CD4-positive, alpha-beta T cell treated with Interleukin-21 for 1 hour (primary cell): ENCODE measurements at places on chromosomes 3 and 15.
A peak's percentile ranks its signal among the peaks of the same experiment; 100 is the strongest.

- no peak for DNase-seq
These were observed 717.9 kb upstream of the ALCAM start for GRCh38 chr3:104648823-104649222.

DNA sequence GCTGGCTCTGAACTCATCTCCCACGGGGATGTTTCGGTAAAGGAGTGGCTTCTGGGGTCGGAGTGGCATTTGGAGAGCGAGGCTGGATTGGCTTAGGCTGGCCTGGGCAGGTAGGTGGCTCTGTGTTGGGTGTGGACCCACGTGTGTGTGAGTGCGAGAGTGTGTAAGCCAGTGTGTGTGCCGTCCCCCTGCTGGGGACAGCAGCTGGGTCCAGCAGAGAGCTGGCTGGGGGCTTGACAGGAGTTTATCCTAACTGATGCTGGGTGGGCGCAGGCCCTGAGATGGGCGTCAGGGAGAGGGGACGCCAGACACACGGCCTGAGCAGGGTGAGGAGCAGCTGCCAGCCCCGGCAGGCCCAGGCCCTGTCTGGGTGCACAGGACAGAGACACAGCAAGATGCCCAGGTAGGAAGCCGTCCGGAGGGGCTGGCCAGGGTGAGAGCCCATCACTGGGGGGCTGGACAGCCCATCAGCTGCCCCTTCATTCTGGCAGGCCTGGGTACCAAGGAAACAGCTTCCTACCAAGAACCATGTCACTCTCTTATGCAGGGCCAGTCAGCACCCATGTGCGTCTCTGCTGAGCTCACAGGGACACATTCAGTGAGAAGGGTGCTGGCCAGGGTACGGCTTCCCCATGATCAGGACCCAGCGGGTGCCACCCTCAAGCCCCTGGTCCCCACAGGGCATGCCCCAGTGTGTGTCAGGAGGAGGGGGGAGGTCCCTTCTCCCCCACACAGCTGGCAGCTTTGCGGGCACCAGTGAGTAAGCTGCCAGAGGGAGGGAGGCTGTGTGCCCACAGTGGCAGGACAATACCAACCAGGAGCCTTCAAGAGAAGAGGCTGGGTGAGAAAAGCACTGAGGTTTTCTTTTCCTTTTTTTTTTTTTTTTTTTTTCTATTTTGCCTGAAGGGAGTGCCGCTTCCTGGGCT, 1.1 kb downstream of the PAK6 start:
- DNase-seq = no peak

GRCh38 chr15:62618432-62618831, 424.1 kb upstream of the TPM1 start:
- DNase-seq = no peak

- no peak for DNase-seq
These were observed 603.7 kb upstream of the ALCAM start for GRCh38 chr3:104763007-104763406.

GRCh38 chr3:48086705-48087104, 70.5 kb upstream of the MAP4 start:
- no peak for DNase-seq

DNA sequence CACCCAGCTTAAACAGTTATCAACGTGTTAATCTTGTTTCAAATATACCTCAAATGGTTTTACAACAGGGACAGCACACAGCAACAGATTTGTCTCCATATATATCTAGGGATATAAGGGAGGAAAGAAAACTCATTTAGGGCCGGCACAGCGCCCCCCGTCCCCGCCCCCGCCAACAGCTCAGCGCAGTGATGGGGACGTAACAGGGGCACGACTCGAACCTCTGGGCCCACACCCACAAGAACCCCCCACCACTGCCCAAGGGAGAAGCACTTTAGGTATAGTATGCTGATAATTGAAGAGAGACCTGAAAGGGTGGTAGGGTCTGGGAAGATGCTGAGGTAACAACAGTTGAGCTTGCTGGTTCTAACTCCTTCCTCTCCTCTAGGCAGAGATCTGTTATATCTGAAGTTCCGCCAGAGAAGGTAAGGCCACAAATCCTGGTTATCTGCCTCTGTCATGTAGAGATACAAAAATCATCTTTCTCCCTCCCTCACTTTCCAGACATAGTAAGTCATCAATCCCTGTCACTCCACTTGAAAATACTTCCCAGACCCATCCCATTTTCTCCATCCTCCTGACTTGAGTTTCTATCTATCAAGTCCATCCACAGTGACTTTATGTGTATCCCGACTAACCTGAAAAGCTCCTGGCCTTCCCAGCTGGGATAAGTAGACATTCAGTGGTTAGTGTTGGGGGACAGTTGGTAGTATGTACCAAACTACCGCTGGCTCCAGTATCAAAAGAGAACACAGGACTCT, 126.9 kb downstream of the PDZRN3 start:
- DNase-seq = no peak

- DNase-seq = peak; percentile 93
These were observed 29.8 kb downstream of the SLC6A6 start for GRCh38 chr3:14431917-14432834.

DNA sequence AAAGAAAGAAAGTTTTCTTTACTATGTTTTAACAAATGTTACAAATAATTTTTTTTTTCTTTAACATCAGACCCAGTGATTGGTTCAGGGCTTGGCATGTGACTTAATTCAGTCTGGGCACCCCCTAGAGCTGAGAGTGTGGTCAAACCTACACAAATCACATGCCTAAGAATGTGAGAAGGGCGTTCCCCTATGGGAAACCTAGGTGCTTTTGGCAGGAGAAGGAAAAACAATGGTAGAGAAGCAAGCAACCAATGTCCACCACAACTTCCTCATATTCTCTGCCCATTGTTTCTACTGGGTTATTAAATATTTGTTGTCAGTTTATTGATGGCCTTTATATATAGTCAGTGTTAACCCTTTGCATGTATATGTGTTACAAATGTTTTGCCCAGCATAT, 21.4 kb upstream of the PIAS1 start:
- DNase-seq = peak; percentile 11

DNA sequence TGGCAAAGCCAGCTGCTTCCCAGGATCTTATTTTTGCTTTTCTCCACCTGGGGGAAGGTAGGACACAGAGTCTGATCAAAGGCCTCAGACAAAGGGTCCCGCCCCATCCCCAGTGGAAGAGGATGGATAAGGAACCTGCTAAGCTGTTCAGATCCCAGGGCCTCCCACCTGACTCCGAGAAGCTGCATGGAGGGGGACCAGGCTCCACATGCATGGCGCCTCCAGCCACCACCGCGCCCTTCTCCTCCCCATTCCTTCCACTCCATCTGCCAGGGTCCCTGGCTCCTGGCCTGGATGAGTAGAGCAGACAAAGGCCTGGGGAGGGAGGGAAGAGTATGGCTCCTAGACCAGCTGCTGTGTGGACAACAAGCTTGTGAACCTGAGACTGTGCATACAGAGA, 20.0 kb upstream of the CRABP1 start:
- DNase-seq = no peak

GRCh38 chr3:187719628-187720336, 17.4 kb upstream of the RTP2 start:
- no peak for DNase-seq

DNA sequence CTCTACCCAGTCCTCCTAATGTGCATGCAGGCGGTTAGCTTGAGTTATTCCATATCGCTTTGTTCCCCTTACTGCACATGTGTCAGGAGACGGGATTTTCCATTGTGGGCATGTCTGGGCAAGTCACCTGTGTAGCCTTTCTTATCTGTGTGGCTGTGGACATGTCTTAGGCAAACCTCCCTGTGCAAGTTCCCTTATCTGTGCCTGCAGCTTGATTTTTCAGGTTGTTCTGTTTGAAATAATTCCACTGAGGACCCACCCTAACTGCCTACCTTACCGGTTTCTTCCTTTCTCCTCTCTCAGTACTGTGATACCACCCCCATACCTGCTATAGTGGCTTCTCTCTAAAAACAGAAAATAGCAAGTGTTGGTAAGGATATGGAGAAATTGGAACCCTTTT, 113.6 kb downstream of the NEO1 start:
- DNase-seq = no peak

- no peak for DNase-seq
These were observed 117.4 kb downstream of the TIGIT start for GRCh38 chr3:114411190-114411668.

DNA sequence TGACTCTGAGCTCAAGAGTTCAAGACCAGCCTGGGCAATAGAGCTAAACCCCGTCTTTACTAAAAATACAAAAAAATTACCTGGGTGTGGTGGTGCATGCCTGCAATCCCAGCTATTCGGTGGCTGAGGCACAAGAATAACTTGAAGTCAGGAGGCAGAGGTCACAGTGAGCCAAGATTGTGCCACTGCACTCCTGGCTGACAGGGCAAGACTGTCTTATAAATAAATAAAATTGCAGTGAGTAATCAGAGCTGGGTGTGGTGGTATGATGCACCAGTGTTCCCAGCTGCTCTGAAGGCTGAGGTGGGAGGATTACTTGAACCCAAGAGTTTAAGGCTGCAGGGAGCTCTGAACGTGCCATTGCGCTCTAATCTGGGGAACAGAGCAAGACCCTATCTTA, 55.9 kb upstream of the GCNT3 start:
- no peak for DNase-seq

DNA sequence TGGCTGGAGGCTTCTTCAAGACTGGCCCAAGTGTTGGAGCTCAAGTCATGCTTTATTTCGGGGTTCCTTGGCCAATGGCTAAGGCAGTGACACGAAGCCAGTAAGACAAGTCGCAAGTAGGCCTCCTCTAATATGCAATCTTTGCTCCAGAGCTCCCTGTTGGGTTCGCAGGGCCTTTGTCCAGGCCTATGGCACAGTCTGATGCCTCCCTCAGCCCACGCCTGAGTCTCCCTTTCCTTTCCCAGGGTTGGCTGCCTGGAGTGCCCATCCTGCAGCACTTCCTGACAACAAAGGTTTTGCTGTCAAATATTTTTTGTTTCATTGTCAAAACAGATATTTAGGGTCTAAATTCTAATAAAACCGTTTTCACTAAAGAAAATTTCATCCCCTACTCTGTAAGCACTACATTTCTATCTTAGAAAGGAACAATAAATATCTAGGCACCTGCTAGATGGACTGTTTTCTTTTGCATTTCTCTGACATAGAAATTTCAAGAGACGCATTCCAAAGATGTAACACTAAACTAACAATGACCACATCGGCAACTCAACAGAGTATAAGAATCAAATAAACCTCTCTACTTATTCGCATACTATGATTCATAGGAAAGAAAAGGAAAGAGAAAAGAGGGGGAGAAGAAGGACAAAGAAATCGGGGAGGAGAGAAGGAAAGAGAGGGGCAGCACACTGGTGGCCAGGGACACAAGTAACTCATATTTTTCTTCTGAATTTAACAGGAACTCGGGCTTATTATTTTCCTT, 393.1 kb upstream of the ATP11B start:
- no peak for DNase-seq

- DNase-seq = peak; percentile 67
These were observed 9.7 kb upstream of the THUMPD3 start for GRCh38 chr3:9352917-9353752.

DNA sequence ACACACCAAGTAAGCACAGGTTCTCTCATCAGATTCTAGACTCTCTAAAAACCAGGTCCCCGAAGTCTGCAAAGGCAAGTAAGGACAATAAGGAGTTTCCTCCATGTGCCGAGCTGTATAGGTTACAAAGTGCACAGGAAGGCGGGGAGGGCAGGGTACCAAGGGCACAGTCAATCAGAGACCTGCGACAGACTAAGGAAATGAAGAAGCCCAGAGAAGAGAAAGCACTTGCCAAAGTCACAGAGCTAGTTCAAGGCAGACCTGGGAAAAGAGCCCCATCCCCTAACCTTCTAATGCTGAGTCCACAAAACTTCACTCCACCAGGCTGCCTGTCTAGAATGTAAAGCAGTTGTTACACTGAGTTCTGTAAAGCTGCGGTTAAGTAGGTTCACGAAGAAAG, 1.7 kb downstream of the SEC13 start:
- no peak for DNase-seq

- no peak for DNase-seq
These were observed 12.9 kb downstream of the B3GNT5 start for GRCh38 chr3:183265834-183266417.

DNA sequence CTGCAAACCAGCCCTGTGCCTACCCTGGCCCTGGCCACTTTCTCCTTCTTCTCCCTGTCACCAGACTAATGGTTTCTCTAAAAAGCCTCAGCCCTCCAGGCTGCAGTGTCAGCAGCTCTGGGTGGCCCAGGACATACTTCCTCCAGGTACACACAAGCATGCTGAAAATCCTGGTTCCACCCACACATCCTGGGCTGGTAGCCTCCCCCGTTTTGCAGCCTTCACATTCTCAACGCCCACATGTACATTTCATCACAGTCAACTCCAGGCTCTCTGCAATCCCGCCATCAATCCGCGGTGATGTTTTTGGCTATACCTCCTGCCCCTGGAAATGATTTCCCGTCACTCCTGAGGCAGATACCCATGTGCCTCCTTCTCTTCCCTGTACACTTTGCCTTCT, 59.4 kb downstream of the MAGEF1 start:
- no peak for DNase-seq

GRCh38 chr3:23402728-23403492, 199.8 kb downstream of the UBE2E2 start:
- DNase-seq = no peak

- DNase-seq = no peak
These were observed at the start of gene FAM174B for GRCh38 chr15:92655178-92655995. FAM174B (minus strand) TSS chr15:92655775.

DNA sequence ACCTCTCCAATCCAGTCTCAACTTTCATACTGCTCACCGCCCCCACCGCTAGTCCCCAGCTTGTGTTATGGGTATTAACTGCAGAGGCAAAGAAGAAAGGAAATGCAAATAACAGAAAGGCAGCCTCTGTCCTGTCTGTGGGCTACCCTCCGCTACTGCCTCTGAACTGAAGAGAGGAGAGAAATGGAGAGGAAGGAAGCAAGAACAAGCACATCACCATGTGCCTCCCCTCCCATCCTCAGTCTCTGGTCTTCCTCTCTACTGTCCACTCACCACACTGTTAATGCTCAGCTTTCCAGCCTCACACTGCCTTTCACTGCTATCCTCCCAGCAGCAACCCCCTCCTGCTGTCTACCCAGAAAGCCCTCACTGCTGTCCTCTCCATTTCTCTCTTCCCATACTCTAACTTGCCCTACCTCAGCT, 139.0 kb upstream of the SLC2A2 start:
- no peak for DNase-seq

DNA sequence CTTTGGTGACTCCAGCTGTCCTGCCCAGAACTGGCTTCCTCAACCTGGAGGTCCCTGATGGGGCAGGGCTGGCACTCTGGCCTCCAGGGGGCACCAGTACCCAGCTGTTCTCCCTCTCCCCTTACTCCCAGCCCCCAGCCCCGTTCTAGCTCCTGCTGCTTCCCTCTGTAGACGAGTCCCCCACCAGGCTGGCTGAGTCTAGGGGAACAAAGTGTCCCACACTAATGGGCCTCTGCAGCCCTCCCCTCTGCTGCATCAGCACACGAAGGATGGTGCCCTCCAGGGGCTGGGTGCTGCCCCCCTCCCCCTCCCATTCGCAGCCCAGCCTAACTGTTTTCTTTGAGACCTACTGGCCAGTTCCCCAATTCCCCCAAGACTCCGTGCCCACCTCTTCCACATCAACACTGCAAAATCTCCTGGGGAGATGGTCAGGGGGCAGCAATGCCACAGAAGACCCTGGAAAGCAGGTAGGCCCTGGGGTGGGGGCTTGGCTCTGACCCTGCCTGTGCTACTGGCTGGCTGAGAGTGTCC, 4.2 kb downstream of the RHCG start:
- DNase-seq = no peak
